ENCODE measurements at places on chromosomes 1 and 21.

- DNase-seq = peak; percentile 95
Observed at GRCh38 chr21:46092026-46092764, 5.7 kb upstream of the COL6A2 start.

DNA sequence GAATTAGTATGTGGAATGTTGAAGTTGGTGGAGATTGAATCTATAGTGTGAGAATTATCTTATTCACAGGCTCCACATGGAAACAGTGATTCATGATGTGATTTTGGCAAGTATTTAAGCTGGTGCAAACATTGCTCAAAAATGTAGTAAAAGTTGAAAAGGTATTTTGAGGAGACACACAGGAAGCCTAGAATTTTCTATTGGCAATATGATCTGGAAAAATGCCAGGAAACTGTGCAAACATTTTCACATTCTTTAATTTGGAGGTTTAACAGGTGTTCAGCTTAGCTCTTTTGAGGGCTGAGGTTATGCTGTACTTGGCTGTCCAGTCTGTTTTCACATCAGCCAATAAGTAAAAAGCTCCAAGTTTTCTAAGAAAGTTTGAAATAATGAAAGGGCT lies 327.3 kb downstream of the RWDD3 start:
- DNase-seq = no peak

DNA sequence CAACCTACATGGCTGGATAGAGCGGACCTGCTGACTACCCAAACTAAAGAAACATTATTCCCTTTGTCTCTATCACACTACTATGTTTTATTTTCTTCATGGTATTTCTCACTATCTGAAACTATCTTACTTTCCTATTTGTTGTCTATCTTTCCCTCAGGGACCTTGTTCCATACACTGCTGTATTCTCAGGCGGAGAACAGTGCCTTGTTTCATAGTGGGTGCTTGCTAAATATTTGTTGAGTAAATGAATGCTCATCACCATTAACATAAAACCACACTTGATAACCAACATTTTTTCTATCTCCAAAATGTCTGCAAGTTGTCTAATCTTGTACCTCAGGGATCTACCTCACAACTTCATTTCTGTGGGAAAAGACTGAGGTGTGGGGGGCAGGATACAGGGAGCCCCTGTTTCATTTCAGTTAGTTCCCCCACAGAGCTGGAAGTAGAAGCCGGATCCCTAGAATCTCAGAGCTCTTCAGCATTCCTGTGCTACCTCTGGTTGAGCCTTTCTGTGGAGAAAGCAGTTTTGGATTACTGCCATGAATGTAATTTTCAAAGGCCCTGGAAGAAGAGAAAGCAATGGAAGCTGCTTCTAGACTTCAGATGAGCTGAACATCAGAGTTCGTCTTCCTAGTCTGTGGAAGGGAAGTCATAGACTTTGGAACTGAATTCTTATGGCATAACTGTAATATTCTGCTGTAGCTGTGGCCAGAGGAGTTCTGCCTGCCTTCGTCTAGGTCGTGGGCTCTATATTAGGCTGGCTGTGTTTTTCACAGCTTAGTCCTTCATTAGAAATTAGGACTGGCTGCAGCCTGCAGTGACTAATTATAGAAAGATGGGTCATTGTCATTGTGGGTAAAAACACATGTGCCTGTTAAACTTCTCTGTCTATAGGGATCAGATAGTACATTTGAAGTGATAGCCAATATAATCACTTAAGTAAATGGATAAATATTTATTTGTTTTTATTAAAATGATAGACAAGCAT lies 293.2 kb upstream of the SGIP1 start:
- no peak for DNase-seq

DNA sequence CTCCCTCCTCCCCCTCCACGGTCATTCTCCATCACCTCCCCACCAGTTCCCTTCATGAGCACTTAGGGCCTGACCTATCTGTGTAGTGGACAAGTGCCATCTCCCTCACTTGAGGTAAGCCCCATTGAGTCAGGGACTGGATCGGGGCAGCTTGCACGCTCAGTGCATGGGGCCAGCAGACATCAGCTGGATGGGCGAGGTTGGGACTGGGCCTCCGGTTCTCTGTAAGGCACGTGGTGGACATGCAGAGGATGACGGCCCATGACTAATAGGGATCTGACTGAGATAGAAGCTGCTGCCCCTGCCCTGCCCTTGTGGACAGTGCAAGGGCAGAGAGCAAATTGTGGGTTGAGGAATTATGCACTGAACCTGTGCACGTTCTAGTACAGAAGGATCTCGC lies 120.4 kb upstream of the C1orf174 start:
- DNase-seq = no peak

GRCh38 chr1:67572594-67573221 lies 112.3 kb upstream of the GADD45A start:
- DNase-seq = no peak

- DNase-seq = no peak
Observed at GRCh38 chr1:118333601-118334210, 148.7 kb upstream of the SPAG17 start.

- DNase-seq = no peak
Observed at GRCh38 chr1:201283836-201284553, 689 bp downstream of the PKP1 start.

GRCh38 chr1:208837242-208837641 lies 593.1 kb upstream of the PLXNA2 start:
- DNase-seq = no peak

GRCh38 chr1:53485478-53486394 lies 26.5 kb downstream of the DMRTB1 start:
- peak; percentile 91 for DNase-seq

DNA sequence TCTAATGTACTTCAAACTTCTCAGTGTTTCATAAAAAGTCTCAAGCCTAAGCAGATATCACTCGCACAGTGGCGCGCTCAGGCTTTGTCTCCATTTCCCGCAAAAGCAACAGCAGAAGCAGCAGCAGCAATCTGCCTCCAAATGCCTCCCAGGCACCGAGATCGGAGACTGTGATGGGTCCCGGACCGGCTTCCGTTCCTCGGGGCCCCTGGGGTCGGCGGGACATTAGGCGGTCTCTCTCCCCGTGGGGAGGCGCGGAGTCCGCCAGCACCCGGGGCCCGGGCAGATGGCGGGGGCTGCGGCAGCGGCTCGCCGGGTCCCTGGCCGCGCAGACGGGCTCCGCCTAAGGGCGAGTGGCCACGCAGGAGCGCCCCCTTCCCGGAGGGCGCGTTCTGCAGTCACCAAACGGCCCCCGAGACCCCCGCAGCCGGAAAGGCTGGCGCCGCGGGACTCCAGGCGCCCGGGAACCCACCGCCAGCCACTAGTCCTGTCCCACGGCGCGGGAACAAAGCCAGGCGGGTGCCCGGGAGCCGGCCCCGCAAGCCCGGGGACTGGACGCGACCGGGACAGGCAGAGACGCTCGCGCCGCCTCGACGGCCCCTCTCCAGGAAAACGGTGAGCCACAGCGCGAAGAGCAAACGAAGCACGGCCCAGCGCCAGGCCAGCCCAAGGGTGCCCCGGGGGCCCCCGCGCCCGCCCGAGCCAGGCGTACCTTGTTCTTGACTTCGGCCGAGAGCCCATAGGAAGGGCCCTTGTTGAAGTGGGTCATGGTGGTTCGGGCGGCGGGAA lies 590 bp downstream of the CNN3 start:
- DNase-seq = peak; percentile 81

DNA sequence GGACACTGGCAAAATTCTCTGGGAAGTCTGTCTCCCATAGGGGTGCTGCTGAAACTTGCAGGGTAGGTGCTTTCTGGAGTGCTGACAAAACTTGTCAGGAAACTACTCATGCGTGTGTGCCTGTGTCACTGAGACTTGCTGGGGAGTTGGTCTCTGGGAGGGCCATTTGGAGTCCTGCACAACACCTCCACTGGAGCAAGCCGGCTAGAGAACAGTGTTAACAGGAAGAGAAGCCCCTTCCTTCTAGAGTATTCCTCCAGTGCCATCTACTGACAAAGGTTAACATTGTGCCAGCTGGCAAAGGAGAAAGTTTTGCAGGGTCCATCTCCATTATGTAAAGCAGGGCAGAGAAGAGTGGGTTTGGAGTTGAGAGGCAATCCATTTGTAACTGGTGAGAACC lies 30.0 kb downstream of the ZMYM4 start:
- DNase-seq = peak; percentile 62

- no peak for DNase-seq
Observed at GRCh38 chr1:87393445-87394085, 64.9 kb downstream of the LMO4 start.

DNA sequence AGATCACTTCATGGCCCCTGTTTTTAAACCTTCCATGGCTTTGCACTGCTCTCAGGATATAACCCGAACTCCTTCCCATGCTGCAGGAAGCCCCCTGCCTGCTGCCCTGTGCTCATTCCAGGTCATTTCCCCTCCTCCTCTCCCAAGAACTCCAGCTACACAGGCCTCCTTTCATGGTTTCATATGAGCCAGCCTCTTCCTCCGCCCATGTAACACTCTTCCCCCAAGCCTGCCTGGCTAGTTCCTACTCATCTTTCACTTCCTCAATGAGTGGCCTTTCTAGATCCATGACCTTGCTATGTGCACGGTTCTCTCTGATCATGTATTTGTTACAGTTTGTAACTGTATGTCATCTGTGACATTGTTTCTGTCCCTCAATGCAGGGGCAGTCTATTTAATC lies 3.1 kb upstream of the NCF2 start:
- DNase-seq = no peak

DNA sequence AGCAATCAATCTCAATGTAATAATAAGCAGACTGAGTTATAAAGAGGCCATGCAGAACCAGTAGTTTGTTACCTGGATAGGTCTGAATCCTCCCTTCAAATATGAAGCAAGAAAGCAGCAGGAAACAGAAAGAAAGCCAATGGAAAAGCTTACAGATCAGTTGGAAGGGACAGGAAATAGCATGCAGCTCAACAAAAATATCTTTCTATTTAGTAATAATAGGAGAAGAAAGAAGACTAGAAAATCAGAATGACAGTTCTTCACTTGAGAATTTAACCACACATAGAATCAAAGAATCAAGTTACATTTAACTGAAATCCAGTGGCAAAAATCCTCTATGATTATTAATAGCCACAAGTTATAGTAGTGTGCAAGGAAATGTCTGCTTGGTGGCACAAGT lies 194.4 kb downstream of the EIF4G3 start:
- peak; percentile 14 for DNase-seq

GRCh38 chr1:62352387-62352786 lies 33.2 kb upstream of the KANK4 start:
- DNase-seq = no peak

GRCh38 chr1:82091729-82092128 lies 291.0 kb downstream of the ADGRL2 start:
- no peak for DNase-seq

DNA sequence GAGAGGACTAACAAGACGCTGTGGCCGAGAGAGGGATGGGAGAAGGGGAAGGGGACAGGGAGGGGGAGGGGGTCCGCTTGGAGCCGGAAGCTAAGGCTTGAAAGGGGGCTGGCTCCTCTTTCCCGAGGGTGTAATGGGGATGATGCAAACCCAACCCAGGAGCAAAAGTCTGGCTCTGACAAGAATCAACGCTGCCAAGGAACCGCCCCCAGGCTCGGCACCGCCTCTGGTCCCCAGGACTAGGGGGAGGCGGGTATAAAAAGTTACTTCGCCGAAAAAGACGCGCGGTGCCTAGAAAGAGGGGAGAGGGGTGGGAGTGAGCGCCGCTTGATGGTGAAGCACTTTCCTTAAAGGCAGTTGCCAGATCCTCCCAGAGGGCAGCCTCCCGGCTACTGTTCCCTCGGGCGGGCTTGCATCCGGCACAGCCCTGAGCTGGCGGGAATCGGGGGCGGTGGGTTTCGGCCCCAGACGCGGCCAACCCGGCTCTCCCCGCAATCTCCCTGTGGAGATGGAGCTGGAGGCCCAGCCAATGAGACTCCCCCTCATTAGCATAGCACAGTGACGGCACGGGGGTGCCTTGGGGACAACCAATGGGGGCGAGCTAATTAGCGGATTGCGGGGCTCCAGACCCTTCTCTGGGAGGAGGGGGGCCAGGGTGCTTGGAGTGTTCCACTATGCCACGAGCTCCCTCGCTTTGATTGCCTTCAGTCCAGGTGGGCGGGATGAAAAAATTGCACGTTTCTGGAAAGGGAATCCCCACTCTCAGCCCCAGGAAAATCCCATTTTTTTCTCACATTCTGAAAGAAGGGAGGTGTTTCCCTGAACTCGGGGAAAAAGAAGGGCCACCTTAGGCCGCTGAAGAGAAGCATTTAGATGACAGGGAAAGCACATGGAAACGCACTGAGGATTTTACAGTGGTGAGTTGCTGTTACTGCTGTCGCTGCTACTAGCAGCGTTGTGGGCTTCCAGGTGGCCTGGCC lies at the start of gene KCNT2:
Gene KCNT2, minus strand, starts transcription at position 51 of the 980 bp plus-strand sequence. CDS start 131 bp downstream, outside the sequence.
- DNase-seq = peak; percentile 46

- no peak for DNase-seq
Observed at GRCh38 chr1:115702959-115703358, 61.2 kb downstream of the VANGL1 start.

Data from AG20443 (cell line).